ENCODE measurements at places on chromosomes 13 and 19.

DNA sequence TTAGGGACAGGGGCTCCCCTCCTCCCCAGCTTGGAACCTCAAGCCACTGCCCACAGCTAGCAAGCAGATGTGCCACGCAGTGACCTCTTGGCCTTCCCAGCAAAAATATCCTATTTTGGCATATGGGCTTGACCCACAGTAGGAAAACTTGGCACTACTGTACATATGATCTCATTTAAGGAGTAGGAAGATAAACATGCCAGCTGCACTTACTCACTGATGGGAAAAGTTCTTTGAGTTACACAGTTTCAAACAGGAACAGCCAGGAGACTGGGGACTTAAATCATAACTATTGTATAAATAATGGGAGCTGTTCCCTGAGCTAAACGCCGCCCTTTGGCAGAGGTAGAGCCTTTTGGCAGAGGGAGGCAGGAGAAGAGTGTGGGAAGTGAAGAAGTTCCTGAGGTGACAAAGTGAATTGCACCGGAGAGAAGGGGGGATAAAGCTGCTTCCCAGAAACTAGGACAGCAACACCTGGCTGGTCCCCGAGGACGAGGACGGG lies 6.1 kb downstream of the SACS start:
- H3K27ac ChIP-seq = no peak overlapping the region
- DNase-seq = no peak
- H3K4me1 ChIP-seq = peaks cover 2% of the 10 kb centered on the region
- H3K27me3 ChIP-seq = peaks cover 3% of the 10 kb centered on the region
- no peak overlapping the region for H3K4me3 ChIP-seq

GRCh38 chr13:38381890-38382289 lies 32.2 kb downstream of the UFM1 start:
- no peak overlapping the region for H3K27ac ChIP-seq
- H3K36me3 ChIP-seq = no peaks in the 10 kb centered on the region
- no peak for DNase-seq
- no peak overlapping the region for H3K4me3 ChIP-seq

- no peaks in the 10 kb centered on the region for H3K36me3 ChIP-seq
- H3K27ac ChIP-seq = no peak overlapping the region
- H3K4me1 ChIP-seq = peaks cover 22% of the 10 kb centered on the region
- H3K4me3 ChIP-seq = no peak overlapping the region
These were observed 174.6 kb downstream of the ITGBL1 start for GRCh38 chr13:101626925-101627555.

GRCh38 chr13:50441130-50441529 lies 402.4 kb downstream of the DLEU7 start:
- DNase-seq = no peak
- no peak overlapping the region for H3K27ac ChIP-seq
- no peaks in the 10 kb centered on the region for H3K4me1 ChIP-seq
- H3K36me3 ChIP-seq = no peaks in the 10 kb centered on the region
- no peaks in the 10 kb centered on the region for H3K27me3 ChIP-seq
